ENCODE measurements at places on chromosomes 1 and 21.

GRCh38 chr1:200794506-200795065, 55.9 kb downstream of the CAMSAP2 start:
- DNase-seq: peak; percentile 83

GRCh38 chr1:31153423-31153822, 86.3 kb downstream of the NKAIN1 start:
- DNase-seq: no peak

DNA sequence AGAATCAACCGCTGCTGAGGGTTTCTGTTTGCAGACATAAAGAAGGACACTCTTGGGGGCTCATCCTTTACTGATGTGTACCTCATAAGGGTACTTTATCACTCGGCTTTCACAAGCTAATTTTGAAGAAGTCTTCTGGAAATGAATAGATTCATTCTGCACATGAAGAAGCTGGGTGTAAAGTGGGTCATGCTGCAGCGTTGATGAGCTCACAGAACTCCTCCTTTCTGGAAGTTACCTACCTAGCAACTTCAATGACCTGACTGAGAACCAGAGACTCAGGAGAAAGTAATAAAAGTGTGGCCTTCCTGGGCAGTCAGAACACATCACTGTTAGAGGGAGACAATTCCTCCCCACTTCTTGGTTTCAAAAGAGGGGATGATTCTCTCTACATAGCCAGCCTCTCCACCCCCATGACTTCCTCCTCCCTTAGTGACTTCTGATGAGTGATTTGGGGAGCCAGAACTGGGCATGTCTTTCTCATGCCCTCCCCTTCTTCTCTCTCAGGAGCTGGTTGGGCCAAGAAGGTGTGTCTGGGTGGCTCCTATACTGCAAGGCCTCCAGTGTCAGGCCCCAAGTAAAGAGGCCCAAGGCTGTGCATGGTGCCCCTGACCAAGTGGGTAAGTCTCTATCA, 27.0 kb downstream of the PCNX2 start:
- DNase-seq: no peak

DNA sequence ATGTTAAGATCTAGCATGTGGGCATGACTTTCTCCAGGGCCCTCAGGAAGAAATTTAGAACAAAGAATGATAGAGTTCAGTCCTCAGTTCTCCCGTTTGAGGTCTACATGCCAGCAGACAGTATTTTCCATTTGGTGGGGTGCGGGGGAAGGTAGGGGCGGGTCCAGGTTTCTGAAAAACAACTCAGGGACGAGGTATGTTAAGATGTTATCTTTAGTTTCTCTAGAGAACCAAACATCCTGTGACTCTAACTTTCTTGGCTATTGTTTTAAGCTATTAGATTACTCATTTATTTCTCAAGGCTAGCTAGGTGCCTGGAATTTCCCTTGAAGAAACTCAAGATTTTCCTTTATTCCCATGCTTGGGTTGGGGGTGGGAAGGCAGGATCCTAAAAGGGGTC, 42.3 kb upstream of the SYT14 start:
- no peak for DNase-seq

DNA sequence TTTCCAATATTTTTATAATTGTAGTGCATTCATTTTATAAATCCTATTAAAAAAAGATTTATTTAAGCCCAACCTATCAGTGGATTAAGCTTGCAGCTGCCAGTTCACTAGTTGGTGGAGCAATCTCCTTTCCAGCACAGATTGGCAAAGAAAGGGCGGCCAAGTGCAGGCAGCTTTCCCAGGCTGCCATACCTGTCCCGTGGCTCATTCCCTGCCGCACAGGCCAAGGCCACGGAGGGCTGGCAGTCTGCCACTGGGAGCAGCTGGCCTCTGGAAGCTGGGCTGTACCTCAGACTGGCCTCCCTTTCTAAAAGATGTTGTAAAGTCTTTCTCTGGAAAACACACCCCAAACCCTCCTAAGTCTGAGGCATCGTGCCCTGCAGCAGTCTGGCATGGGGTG, 74.2 kb downstream of the SIM2 start:
- peak; percentile 95 for DNase-seq

GRCh38 chr1:93738075-93738622, 56.5 kb upstream of the BCAR3 start:
- no peak for DNase-seq

DNA sequence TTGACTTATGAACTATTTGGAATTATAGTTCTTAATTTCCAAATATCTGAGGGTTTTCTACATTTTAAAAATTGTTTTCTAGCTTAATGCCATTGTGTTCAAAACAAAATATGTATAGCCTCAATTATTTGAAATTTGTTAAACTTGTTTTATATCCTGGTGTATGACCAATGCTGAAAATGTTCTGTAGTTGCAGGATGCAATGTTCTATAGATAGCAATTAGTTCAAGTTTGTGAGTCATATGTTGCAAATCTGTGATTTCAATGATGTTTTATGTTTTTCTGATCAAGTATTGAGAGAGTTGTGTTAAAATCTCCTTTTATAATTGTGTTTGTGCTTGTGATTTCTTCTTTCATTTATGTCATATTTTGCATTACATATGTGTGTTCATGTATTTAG, 517.5 kb downstream of the ADGRL2 start:
- DNase-seq: no peak

GRCh38 chr1:112504661-112505399, 3.9 kb upstream of the WNT2B start:
- no peak for DNase-seq

GRCh38 chr1:70720109-70720508, 309.0 kb downstream of the CTH start:
- no peak for DNase-seq

DNA sequence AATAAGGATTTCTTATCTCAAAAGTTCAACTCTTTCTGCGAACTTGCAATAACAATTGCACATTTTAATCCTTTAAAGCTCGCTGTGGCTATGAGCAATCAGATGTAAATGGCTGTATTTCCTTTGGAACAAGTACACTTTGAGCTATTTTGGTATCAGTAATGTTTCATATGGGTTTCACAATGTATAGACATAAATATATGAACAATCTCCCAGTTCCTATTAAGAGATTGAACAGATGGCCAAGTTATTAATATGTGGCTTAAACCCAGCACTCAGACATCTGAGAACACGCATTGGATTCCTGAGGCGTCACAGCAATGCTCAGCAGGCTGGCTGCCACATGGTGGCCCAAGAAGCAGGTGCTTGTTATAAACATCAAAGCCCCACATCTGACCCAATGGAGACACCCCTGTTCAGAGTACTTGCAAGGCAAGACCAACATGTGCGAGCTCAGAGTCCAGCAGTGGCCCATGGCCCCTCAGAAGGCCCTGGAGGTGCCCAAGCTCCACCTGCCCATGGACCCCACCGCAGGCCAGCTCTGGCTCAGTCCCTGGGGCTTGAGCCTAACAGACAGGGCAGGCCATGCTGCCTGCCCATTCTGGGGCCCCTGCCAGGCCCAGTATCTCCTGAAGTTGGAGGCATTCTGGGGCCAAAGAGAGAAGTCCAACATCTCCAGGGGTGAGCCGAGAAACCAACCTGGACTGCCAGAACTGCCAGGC, 23.7 kb downstream of the PSMG1 start:
- DNase-seq: no peak
